Kidney glomerular epithelial cell (primary cell): ENCODE measurements at places on chromosomes 11 and 22.
A peak's percentile ranks its signal among the peaks of the same experiment; 100 is the strongest.

DNA sequence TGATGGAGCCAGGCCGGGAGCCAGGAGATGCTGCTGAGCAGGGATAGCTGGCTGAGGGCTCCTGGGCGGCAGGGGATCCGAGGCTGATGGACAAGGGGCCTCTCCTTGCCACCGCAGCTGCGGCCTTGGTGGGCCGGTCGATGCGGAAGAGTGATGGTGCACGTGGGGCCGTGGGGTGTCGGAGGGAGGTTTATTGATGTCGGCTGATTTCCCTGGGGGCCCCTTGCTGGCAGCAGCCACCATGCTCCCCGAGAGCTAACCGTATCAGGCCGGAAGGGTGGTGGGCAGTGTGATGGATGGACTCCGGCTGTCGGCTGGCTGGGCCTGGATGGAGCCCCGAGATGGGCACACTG lies 31.0 kb upstream of the CCDC188 start:
- DNase-seq = no peak

DNA sequence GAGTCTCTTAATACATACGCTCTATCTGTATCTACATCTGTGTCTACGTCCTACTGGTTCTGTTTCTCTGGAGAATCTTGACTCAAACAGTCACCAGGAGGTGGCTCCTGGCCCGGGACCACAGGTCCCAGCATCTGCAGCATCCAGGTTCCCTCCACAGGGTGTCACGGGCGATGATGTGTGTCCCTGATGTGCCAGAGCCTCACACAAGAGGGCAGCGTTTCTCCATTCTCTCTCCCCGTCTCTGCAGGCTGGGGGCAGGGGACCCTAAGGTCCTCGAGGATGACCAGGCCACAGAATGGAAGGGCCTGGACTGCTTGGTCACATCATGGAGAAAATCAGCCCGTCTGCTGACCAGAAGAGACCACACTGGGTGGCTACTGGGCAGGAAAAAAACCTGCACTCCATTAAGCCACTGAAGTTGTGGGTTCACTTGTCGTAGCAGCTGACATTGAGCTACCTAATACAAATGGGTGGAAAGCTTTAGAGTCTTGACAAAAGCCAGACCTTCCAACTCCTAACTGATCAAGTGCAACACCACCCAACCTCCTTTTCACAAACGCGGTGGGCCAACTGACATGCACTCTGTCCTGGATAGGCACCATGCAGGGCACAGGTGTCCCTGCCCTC lies 392.5 kb downstream of the CTTN start:
- no peak for DNase-seq

- DNase-seq = no peak
Measured at GRCh38 chr11:80727315-80727714, 1286.5 kb upstream of the TENM4 start.

- DNase-seq = no peak
Measured at GRCh38 chr11:81071606-81072005, 1630.8 kb upstream of the TENM4 start.

GRCh38 chr22:17890245-17890671 lies 116.0 kb upstream of the BID start:
- DNase-seq = peak; percentile 42

- DNase-seq = no peak
Measured at GRCh38 chr11:66600631-66601233, 7.7 kb downstream of the CCS start.

- DNase-seq = no peak
Measured at GRCh38 chr22:27148055-27148454, 490.7 kb downstream of the MIAT start.

DNA sequence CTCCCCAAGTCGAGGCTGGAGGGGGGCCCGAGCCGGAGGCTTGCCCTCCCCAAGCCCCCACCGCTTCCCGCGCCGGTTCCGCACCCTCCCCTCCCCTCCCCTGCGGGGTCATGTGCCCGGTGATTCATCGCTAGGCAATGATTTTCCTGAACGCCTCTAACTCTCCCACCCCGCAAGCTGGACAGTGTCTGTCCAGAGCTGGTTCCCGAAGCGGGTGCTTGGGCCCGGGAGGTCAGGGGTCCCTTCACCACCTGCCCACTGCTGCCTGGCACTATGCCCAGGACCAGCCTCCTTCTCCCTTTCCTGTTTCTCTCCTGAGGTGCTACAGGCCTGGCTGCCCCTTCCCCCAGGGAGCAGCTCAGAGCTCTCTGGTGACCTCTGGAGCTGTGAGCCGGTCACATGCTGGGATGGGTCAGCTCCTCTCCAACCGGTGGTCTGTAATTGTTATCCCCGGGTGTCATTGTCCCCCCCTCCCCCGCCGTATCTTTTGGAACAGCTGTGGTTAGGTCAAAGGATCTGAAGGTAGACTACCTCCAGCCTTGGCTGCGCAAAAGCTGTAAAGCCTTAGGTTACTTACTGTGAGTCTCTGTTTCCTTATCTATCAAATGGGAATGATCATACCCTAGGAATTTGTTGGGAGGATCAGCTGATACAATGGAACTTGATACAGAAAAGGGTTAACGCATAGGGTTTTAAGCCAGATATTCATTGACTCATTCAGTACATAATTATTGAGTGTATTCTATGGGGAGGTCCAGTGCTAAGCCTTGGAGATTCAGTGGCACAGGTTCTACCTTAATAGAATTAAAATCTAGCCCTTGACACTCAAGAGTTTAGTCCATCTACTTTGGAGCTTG lies 753 bp downstream of the STX3 start:
- DNase-seq = peak; percentile 66

GRCh38 chr22:49300951-49301397 lies 526.7 kb downstream of the BRD1 start:
- no peak for DNase-seq

- DNase-seq = no peak
Measured at GRCh38 chr11:34978236-34979191, 62.1 kb downstream of the PDHX start.

DNA sequence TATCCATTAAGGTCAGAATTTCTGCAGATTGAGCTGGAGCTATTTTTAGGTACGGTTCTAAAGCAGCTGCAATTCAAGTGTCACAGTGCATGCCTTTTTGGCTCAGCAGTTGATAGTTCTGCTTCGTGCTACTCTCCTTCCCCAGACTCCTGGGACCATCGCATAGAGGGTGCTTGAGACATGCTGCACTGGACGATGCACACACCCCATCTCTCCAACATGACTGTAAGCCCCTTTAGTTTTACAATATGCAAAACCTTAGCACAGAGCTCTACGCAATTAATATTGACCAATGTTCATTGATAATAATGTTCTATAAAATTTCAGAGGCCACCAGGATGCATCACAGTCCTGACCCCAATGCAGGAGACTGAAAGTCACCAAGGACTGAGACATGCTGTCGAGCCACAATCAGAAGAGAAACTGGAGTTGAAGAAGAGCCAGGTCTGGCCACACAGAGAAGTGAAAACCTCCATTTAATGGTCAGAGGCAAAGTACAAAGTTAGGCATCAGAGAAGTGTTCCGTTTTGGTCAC lies 120.9 kb upstream of the ZC3H12C start:
- DNase-seq = no peak

DNA sequence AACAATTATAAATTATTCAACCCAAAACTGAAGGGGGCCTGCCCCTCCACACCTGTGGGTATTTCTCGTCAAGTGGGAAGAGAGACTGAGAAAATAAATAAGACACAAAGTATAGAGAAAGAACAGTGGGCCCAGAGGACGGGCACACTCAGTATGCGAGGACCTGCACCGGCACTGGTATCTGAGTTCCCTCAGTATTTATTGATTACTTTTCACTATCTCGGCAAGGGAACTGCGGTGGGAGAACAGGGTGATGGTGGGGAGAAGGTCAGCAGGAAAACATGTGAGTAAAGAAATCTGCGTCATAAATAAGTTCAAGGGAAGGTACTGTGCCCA lies 3.2 kb downstream of the C11orf54 start:
- DNase-seq = no peak

GRCh38 chr22:26079009-26079408 lies 90.3 kb upstream of the SEZ6L start:
- no peak for DNase-seq

DNA sequence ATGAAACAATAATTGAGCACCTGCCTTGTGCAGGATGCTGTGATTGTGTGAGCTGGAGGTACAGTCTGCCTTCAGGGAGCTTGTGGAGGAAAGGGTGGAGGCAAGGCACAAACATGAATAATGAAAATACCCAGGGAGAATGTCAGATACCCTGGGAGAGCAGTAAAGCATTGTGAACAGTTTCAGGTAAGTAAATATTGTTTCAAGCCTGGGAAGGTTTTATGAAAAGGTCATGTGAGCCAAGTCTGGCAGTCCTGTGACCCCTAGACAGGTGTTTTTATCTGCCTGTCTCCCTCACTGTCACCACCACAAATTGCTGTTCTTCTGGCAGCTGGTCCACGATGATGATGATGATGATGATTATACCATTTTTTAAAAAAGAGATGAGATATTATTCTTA lies 32.0 kb downstream of the SPECC1L start:
- DNase-seq = no peak
